ENCODE measurements at places on chromosomes 3 and 15. TPM values are rescaled to one million over a fixed set of nuclear protein-coding genes. Genes with fewer than 3 reads are reported as not detected.

DNA sequence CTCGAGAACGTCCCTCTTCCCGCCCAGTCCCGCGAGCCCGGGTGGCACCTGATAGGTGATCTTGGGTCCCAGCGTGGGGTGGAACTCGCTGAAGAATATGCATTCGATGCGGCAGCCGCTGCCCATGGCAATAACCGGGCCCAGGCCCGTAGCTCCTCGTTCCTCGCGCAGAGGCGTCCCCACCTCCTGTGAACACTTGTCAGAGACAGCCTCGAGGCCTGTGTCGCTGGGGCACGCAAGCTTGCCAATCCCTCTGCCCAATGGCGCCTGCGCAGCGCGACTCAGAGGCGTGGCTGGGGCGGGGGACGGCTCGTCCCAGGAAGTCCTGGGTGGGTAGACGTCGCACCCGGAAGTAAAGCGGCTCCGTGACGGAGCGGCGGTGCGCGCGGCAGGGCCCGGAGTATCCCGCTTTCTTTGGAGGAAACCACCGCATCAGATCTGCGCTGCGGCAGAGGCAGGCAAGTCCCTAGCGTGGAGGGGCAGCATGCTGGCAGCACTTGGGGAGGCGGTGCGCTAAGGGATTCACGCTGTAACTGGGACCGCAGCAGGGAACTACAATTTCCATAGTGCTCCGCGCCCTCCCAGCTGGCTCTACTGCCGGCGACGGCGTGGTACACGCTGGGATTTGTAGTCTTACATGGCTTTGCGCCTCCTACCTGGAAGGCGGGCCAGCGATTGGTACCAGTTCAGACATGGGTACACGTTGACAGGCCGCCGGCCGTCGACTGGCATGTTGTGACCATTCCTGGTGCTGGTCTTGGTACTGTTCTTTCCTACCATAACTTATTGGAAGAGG lies at the start of the genes CYB561D2 and NPRL2:
Gene CYB561D2, plus strand, starts transcription at position 336 of the 796 bp plus-strand sequence. CDS start 572 bp downstream, outside the sequence.
Gene NPRL2, minus strand, starts transcription at position 249 of the 796 bp plus-strand sequence. Its CDS starts 123 bp downstream, at position 126.
- peaks cover 56% of the 10 kb centered on the region for H3K4me1 ChIP-seq
- H3K27me3 ChIP-seq, result no peaks in the 10 kb centered on the region
- H3K36me3 ChIP-seq, result peaks cover 24% of the 10 kb centered on the region
- peak; percentile 98 for DNase-seq

GRCh38 chr3:20546636-20547035 lies 360.6 kb upstream of the SGO1 start:
- H3K27ac ChIP-seq, result no peak overlapping the region
- peaks cover 2% of the 10 kb centered on the region for H3K36me3 ChIP-seq
- no peak overlapping the region for H3K4me3 ChIP-seq
- H3K4me1 ChIP-seq, result no peaks in the 10 kb centered on the region

The IL1RAP gene
- 20.2 TPM for total RNA-seq

DNA sequence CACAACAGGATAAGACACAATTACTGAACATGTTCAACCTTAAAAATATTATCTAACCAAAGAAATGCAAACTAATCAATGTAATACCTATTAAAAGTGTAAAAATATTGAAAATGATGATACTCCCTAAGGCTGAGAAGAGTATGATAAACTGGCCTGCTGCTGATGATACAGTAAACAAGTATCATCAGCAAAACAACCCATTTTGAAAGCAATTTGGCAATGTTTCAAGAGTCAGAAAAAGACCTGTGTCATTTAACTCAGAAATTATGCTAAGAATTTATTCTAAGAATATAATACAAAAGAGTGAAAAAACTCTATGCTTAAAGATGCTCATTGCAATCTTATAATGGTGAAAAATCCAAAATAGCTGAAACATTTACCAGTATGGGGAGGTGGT lies 22.1 kb downstream of the CCDC191 start:
- peaks cover 15% of the 10 kb centered on the region for H3K36me3 ChIP-seq
- DNase-seq, result no peak
- H3K4me1 ChIP-seq, result peaks cover 4% of the 10 kb centered on the region
- no peaks in the 10 kb centered on the region for H3K27me3 ChIP-seq
- H3K4me3 ChIP-seq, result no peak overlapping the region
- H3K27ac ChIP-seq, result no peak overlapping the region

- H3K27ac ChIP-seq, result no peak overlapping the region
- peaks cover 9% of the 10 kb centered on the region for H3K36me3 ChIP-seq
- no peak overlapping the region for H3K4me3 ChIP-seq
- no peaks in the 10 kb centered on the region for H3K27me3 ChIP-seq
- H3K4me1 ChIP-seq, result peaks cover 24% of the 10 kb centered on the region
- no peak for DNase-seq
These were observed 51.0 kb downstream of the NKIRAS1 start for GRCh38 chr3:23865595-23866396.

The GOLGA6L6 gene
- not detected for total RNA-seq

The SPATA12 gene
- not detected for total RNA-seq

DNA sequence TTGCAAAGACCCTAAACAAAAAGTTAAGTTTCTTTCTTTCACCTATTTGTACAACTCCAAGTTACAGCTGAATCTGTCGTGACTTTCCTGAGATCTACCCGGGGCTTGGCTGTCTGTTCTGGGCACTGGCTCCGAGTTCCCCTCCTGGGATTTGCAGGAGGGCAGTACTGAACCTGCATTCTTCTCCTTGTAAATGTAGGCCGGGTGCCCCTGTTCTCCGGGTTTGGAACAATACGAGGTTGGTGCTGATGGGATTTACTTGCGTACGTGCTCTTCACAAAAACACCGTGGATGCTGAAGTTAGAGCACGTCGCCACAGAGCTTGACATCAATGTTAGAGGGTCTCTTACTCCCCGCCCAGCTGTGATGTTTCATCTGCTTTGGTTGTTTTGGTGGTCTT lies 48.1 kb downstream of the KLHL25 start:
- no peaks in the 10 kb centered on the region for H3K27me3 ChIP-seq
- H3K4me1 ChIP-seq, result peaks cover 14% of the 10 kb centered on the region
- no peak overlapping the region for H3K4me3 ChIP-seq

- H3K27ac ChIP-seq, result no peak overlapping the region
- H3K4me1 ChIP-seq, result no peaks in the 10 kb centered on the region
- H3K36me3 ChIP-seq, result no peaks in the 10 kb centered on the region
These were observed 694.7 kb downstream of the ZNF385D start for GRCh38 chr3:21056293-21056692.

The ADAMTS17 gene
- 1.5 TPM for total RNA-seq

- peak overlapping the region; percentile 69 for H3K27ac ChIP-seq
- H3K4me1 ChIP-seq, result peaks cover 39% of the 10 kb centered on the region
- H3K27me3 ChIP-seq, result no peaks in the 10 kb centered on the region
- no peak for DNase-seq
These were observed 20.2 kb upstream of the GPX1 start for GRCh38 chr3:49378249-49378895.

GRCh38 chr15:70741107-70741531 lies 22.2 kb downstream of the UACA start:
- H3K4me3 ChIP-seq, result no peak overlapping the region
- DNase-seq, result no peak
- H3K4me1 ChIP-seq, result no peaks in the 10 kb centered on the region

DNA sequence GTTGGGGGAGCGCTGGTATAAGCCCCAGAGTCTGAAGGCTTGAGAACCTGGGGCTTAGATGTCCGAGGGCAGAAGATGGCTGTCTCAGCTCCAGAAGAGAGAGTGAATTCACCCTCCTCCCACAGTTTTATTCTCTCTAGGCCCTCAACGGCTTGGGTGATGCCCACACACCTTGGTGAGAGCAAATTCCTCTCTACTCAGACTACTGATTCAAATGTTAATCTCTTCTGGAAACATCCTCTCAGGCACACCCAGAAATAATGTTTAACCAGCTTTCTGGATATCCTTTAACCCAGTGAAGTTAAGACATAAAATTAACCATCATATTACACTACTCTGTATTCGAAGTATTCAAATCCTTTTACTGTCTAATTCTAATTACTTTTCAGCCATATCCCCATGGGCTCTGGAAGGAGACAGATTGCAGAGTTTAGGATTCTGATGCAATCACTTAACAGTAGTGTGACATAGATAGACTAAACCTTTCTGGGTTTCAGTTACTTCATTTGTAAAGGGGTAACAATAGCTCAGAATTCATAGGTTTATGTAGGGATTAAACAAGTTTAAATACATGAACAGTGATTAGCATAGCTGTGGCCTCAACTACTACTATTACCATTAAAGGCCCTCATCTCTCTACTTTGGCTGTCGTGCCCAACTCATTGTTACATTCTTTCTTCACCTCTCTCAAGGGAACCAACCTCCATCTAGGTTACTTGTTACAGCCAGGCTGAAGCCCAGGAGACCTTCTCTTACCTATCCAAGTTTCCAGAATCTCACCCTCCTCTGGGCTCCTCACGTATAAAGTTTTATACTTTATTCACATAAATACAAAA lies 25.7 kb upstream of the ANO10 start:
- peaks cover 12% of the 10 kb centered on the region for H3K27me3 ChIP-seq
- H3K27ac ChIP-seq, result no peak overlapping the region
- H3K4me1 ChIP-seq, result no peaks in the 10 kb centered on the region
- no peaks in the 10 kb centered on the region for H3K36me3 ChIP-seq
- DNase-seq, result no peak

DNA sequence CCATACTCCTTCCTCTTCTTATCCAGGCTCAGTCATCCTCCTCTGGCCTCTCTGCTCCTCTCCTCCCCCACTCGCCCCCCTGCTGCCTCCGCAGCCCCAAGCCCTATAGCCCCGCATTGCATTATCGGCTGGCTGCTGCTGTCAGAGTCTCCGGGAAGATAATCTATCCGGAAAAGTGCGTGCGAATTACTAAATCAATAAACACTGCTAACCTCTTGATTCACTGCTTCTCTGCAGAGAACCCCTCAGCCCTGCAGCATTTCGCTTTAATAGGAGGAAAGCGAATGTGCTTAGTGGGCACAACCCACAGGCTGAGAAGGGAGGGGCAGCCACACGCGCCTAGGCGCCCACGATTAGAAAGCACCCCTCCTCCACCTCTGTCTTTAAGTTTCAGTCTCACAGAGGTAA lies 167.6 kb downstream of the ABHD5 start:
- H3K36me3 ChIP-seq, result no peaks in the 10 kb centered on the region
- no peak overlapping the region for H3K4me3 ChIP-seq
- H3K27ac ChIP-seq, result no peak overlapping the region
- no peak for DNase-seq

GRCh38 chr15:63048776-63049665 lies 6.5 kb downstream of the TPM1 start:
- H3K27me3 ChIP-seq, result peaks cover 31% of the 10 kb centered on the region
- peaks cover 7% of the 10 kb centered on the region for H3K4me1 ChIP-seq
- DNase-seq, result peak; percentile 64
- peak overlapping the region; percentile 90 for H3K4me3 ChIP-seq

The PRTG gene
- not detected for total RNA-seq

DNA sequence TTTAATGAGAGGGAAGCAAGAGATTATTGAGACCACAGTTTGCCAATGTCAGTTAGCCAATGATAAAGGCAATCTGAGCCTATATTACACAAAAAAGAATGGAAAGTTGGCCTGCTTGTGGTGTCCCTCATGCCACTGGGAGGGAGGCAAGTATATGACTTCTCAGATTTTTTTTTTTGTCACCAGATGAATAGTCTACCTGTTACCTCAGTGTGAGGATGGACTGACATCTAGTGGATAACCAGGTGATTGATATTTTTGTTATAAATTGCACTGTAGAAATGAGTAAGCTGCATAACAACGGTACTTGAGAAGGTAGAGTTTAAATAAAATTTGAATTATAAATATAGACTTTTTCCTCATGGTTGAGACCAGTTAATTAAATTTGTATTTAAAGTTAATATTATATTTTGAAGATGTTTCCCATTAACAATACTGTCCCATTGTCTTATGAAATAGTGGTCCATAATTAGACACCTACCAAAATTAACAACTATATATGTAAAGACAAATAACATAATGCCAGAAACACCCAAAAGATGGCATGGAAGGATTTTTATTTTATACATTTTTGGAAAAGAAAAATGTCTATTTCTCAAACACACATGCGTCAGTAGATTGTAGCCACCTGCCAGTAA lies 237.8 kb upstream of the GADL1 start:
- no peak overlapping the region for H3K4me3 ChIP-seq
- no peak overlapping the region for H3K27ac ChIP-seq
- no peaks in the 10 kb centered on the region for H3K27me3 ChIP-seq
- DNase-seq, result no peak
- no peaks in the 10 kb centered on the region for H3K36me3 ChIP-seq

DNA sequence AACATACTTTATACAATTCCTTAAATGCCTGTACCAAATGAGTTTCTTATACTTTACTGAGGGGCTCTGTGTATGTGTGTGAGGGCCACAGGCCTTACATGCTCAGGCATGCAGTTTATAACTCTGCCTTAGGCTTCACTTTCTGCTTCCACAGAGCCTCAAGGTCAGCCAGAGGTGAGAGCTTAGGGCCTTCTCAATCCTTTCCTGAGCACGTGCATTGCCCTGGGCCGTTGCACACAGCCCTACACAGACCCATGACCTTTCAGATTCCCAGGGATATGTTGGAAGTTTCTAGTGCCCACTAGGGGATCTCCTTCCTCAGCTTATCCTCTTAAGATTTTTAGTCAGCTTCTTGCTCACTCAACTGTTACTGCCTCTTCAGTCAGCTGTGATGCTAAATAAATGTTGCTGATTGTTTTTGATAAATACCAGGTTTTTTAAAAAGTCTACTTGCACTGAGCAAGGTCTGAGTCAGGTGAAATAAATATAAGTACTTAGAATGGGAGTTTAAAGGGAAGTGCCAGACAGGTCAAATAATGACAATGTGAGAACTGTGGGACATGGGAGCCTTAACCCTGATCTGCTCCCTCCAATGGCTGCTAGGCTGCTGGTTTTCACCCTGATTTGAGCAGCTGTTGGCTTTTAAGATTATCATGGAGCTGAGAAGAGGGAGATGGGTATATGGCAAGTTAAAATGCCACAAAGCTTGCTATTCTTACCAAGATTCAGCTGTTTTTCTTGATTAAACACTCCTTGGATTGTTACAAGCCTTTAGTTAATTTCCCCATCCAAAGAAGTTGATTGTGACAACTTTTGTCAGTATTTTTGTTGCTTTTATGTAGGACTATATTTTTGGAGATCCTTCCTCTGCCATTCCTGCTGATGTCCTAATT lies 169.5 kb downstream of the PLD1 start:
- no peaks in the 10 kb centered on the region for H3K36me3 ChIP-seq
- H3K27ac ChIP-seq, result no peak overlapping the region
- no peak for DNase-seq
- no peaks in the 10 kb centered on the region for H3K27me3 ChIP-seq
- no peak overlapping the region for H3K4me3 ChIP-seq
- no peaks in the 10 kb centered on the region for H3K4me1 ChIP-seq

- DNase-seq, result no peak
- no peak overlapping the region for H3K27ac ChIP-seq
- H3K27me3 ChIP-seq, result no peaks in the 10 kb centered on the region
These were observed 43.3 kb downstream of the PLOD2 start for GRCh38 chr3:146117406-146118285.

The STAC gene
- total RNA-seq, result not detected

GRCh38 chr15:98755781-98756180 lies 107.4 kb downstream of the IGF1R start:
- no peak overlapping the region for H3K27ac ChIP-seq
- H3K4me1 ChIP-seq, result peaks cover 19% of the 10 kb centered on the region
- no peaks in the 10 kb centered on the region for H3K27me3 ChIP-seq
- no peak overlapping the region for H3K4me3 ChIP-seq

GRCh38 chr3:65170390-65171042 lies 482.7 kb upstream of the ADAMTS9 start:
- no peak overlapping the region for H3K4me3 ChIP-seq
- no peak for DNase-seq
- H3K27ac ChIP-seq, result no peak overlapping the region
- no peaks in the 10 kb centered on the region for H3K4me1 ChIP-seq
- H3K36me3 ChIP-seq, result no peaks in the 10 kb centered on the region
